ENCODE measurements at places on chromosomes 12 and 14.

DNA sequence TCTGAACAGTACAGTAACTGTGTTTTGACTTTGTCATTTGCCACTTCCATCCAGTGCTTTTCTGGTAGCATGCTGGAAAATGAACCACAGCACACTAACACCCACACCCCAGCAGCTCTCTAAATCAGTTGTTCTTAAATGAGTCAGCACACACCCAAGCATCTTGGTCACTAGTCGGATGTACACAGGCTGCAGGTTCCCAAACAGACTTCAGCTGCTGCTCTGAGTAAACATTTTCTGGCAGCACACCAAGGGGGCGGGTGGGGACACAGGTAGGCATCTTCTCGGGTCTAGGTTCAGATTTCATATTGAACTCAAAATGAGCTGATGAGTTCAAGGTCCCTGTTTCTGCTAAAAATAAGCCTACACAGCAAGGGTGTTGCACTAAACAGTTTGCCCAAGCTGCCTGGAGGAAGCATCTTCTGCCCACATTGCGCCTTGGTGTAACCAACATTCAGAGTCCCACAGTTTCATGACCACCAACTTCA is 39.8 kb downstream of the IFNG start:
- DNase-seq = no peak

DNA sequence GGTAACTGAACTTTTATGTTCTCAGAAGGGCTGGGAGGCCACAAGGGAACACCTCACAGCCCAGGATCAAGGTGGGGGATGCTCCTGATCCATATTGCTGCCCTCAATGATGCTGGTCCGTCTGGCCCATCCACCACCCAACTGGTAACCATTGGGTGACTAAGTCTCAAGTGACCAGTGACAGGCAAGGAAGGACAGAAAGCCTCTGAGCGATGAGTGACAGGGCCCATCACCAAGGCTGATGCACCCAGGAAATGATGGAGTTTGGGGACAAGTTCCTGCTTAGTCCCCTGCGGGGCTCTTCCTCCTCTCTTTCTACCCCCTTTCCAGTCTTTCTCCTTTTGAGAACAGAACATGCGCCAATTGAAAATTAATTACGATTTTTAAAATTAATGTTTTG is 2.6 kb upstream of the MMP19 start:
- no peak for DNase-seq

DNA sequence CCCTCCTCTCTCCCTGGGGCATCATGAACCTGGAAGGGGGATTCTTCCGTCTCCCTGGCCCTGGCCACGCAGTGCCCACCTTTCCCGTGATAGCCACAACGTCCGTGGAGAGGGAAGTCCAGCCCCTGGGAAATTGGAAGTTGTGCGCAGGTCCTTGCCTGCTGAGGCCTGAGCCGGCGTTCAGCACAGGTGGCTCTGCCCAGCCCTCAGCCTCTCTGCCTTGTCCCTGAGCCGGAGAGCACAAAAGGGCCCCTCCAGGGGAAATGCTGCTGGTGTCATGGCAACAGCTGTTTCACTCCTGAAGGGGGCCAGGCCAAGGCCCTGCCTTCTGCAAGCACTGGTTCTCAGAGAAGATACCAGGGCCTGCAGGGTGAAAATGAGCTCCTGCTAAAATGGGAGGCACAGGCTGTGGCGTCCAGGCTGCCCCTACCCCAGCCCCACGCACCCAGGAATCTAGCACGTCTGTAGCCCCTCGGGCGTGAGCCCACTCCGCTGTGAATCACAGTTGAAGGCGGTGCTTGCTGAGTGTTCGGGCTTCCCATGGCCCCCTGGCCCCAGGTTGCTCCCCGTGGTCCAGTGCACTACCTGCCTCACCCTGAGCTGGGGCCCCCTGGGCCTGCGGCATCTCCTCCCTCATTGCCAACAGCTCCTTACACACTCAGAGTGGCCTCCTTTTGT is 149.4 kb downstream of the ADGRD1 start:
- DNase-seq = peak; percentile 20

DNA sequence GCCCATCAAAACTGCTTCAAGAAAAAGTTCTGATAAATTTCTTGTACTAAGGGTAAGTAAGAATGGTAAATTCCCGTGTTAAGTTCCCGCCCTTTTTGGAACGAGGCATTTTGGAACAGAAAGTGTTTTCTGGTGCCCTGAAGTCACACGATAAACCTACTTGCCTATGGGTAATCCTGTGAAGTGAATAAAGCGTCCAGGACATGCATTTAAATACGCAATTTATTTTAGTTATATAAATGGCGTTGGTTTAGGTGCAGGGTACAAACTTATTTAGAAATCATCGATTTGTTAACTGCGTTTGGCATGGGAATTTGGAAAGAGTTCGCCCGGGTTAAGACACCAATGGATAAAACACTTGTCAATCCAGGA is 715 bp upstream of the RAP1B start:
- DNase-seq = no peak

GRCh38 chr14:99272899-99273765 is 1.1 kb upstream of the BCL11B start:
- DNase-seq = no peak

- no peak for DNase-seq
These were observed 58.2 kb upstream of the STRN3 start for GRCh38 chr14:31084385-31084784.

- no peak for DNase-seq
These were observed 233.3 kb upstream of the SSTR1 start for GRCh38 chr14:37974421-37974820.

DNA sequence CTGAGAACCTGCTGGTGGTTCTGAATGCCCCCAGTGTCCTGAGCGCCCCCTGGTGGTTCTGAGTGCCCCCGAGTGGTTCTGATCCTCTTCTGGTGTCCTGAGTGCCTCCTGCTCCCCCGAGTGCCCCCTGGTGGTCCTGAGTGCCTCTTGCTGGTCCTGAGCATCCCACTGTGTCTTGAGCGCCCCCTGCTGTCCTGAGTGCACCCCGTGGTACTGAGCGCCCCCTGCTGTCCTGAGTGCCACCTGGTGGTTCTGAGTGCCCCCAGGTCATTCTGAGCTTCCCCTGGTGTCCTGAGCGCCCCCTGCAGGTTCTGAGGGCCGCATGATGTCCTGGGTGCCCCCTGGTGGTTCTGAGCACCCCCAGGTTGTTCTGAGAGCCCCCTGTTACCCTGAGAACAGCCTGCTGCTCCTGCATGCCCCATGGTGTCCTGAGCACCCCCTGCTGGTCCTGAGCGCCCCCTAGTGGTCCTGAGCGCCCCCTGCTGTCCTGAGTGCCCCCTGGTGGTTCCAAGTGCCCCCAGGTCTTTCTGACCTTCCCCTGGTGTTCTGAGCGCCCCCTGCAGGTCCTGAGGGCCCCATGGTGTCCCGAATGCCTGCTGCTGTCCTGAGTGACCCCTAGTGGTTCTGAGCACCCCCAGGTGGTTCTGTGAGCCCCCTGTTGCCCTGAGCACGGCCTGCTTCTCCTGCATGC is 1165.4 kb downstream of the TMEM121 start:
- no peak for DNase-seq

DNA sequence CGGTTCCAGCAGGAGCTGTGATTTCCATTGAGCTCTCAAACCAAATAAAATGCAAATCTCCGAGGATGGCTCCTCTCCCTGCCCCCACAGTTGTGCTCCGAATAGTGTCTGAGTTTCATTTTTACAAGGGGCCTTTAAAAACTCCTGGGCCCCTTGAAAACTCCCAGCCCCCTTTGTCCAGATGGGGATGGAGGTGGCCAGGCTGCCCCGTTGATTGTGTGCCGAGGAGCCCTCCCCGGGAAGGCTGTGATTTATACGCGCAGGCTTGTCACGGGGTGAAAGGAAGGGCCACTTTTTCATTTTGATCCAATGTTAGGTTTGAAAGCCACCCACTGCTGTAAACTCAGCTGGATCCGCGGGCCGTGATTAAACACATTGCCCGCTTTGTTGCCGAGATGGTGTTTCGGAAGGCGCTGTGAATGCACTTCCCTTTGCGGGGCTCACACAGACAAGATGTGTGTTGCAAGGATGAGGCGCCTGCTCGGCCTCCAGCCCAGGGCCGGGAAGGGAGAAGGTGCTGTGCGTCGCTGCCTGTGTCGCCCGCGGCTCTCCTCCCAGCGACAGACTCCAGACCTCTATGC is 98.8 kb downstream of the TMEM132C start:
- DNase-seq = peak; percentile 27

DNA sequence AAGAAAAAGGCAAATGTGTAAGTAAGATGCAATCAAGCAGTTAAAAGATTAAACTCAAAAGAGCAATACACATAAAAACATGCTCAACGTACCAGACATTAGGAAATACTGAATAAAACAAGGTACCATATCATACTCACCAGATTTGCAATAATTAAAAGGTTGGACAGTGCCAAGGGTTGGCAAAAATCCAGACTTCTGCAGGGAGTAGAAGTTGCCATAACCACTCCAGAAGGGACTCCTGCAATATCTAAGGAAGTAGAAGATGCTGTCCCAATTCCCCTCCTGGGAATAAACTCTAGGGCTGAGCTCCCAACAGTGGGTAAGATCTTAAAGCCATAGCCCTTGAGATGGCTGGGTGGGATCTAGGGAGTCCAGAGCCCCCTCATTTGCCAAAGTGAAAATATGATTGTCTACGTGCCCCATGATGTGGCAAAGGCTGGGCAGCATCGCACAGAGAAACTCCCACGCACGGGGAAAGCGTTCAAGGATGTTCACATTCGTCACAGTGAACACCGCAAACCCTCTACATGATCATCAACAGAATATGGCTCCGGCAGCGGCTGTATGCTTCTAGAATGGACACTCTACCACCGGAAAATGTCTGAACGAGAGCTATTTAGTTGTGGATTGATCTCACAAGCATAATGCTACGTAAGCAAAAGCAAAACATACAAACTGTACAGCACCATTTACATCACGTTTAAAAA is 12.3 kb downstream of the KCTD10 start:
- no peak for DNase-seq

DNA sequence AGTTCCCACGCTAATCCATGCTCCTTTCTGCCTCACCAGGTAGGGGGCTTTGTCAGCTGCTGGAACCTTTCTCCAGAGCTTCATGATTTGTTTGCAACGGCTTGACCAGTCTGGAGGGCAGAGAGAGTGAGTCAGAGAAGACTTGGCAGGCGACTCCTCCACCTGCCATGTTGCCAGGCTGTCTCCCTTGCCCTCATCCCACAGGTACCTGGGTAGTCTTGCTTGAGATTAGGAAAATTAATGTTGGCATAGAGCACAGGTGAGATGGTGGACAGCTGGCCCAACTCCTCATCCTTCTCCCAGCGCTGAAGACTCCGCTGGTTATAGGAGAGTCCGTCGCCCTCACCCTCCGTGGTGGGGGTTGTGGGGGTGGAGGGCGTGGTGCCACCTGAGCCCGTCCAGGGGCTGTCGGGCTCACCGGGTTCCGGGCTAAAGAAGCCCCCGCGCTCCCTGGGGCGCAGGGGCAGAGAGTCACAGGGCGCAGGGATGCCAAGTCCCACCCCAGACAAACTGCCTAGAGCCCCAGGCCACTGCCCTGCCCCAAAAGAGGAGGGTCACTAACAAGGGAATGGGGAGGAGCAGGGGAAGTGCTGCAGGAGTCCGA is 18.6 kb downstream of the KMT2D start:
- DNase-seq = no peak

- no peak for DNase-seq
These were observed 949 bp downstream of the PLBD2 start for GRCh38 chr12:113359133-113359938.

DNA sequence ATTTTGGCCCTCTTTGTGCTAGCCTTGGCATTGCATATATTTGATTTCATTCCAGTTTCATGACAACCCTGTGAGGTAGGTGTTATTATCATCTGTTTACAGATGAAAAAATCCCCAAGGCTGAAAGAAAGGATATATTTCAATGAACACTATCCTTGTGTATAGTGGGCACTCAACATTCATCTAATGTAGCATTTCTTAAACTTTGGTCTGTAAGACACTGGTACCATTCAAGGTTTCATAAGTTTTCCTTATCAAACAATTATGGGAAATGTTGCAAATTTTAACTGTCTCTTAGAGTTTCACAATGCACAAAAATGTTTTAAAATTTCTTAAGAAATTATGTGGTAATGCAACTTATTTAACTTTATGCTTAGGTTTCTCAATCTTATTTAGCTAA is 44.3 kb downstream of the ATP23 start:
- DNase-seq = no peak

GRCh38 chr12:63149909-63150712 is 890 bp downstream of the AVPR1A start:
- peak; percentile 30 for DNase-seq

DNA sequence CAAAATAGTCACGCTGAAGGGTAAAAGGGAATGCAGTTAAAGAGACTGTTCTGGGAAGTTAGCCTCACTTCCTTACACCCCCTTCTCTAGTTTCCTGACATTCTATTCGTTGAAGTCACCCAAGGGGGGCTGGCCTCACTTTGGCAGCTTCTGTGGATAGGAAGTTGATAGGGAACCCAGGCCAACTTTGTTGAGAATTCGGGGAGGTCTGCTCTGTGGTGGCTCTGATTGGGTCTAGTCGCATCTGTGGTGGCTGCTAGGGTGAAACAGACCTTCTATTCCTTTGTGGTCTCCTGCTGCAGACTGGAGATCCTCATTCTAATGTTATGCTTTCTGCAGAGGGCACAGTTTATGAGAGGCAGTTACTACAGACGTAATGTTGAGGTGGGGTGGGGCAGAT is 28.8 kb upstream of the GZMB start:
- no peak for DNase-seq

- DNase-seq = no peak
These were observed 580.9 kb downstream of the SOX5 start for GRCh38 chr12:23368590-23368989.

DNA sequence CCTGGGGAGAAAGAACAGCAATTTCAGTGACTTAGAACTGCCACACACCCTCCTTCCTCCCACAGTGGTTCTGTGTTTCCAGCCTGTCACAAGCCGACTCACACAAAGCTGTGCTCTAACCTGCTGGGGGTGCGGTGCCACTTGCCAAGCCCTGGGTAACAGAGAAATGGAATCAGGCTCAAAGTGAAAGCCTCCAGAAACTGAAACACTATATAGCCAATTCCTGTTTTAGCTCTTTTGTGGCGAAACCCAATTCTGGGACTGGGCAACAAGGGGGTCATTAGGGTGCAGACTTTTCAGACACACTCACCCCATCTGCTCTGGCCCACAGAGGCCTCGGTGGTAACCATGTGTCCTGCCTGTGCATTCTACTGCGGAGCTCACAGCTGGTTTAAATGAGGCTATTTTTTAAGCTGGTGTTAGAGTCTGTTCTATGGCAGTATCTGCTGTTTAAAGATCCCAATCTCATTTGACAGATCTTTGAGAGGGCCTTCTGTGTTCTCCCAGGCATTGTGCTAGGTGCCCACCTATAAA is 15.2 kb upstream of the ACTR6 start:
- no peak for DNase-seq

- no peak for DNase-seq
These were observed 66.0 kb downstream of the RIMBP2 start for GRCh38 chr12:130650131-130650530.

Data from neuronal stem cell (in vitro differentiated cells).